ENCODE measurements at places on chromosomes 12 and 14. TPM values are rescaled to one million over a fixed set of nuclear protein-coding genes. Genes with fewer than 3 reads are reported as not detected.

GRCh38 chr12:10722502-10722904 lies 620 bp downstream of the YBX3 start:
- no peaks in the 10 kb centered on the region for H3K4me1 ChIP-seq
- H3K4me3 ChIP-seq = peak overlapping the region; percentile 89
- H3K27ac ChIP-seq = peak overlapping the region; percentile 83
- peaks cover 24% of the 10 kb centered on the region for H3K36me3 ChIP-seq
- peak; percentile 51 for DNase-seq

DNA sequence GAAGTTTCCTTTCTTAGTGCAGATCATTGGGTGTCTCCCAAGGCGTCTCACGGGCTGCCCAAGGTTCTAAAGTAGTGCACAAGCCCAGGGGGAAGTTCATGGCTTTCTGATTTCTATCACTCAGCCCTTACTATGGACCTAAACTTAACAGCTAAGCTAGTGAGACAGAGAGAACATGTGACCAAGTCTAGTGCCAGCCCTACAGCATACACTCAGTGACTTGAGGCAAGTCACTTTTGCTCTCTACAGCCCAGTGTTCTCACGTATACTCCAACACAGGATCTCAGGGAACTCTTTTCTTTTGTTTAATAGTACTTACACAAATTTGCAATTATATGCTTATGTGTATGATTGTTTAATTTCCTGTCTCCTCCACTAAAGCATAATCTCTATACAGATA lies 48.6 kb downstream of the NKX2-1 start:
- no peaks in the 10 kb centered on the region for H3K4me1 ChIP-seq
- no peaks in the 10 kb centered on the region for H3K27me3 ChIP-seq
- H3K27ac ChIP-seq = no peak overlapping the region
- no peak for DNase-seq
- H3K4me3 ChIP-seq = no peak overlapping the region

- H3K4me1 ChIP-seq = no peaks in the 10 kb centered on the region
- DNase-seq = peak; percentile 24
- peaks cover 34% of the 10 kb centered on the region for H3K27me3 ChIP-seq
Measured at GRCh38 chr12:67068761-67069450, 200.3 kb upstream of the CAND1 start.

DNA sequence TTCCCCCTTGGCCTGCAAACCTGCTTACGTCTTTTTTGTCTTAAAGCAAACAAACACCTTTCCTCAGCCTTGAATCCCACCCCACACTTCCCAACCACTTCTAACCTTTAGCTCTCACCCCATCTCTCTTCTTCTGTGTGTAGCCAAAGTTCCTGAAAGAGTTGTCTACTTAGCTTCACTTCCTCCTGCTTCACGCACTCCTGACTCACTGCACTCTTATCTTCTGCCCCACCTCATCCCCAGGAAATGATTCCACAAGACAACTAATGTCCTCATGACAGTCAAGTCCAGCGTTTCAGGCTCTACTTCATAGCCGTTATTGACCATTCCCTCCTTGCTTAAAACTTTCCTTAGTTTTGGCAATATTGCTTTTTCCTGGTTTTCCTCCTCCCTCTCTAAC lies 22.4 kb downstream of the EIF2B2 start:
- peaks cover 38% of the 10 kb centered on the region for H3K36me3 ChIP-seq
- H3K27me3 ChIP-seq = no peaks in the 10 kb centered on the region
- no peak overlapping the region for H3K4me3 ChIP-seq
- H3K4me1 ChIP-seq = peaks cover 19% of the 10 kb centered on the region
- peak; percentile 53 for DNase-seq

- H3K27ac ChIP-seq = no peak overlapping the region
- no peak for DNase-seq
- H3K4me3 ChIP-seq = no peak overlapping the region
- no peaks in the 10 kb centered on the region for H3K27me3 ChIP-seq
- H3K4me1 ChIP-seq = no peaks in the 10 kb centered on the region
Measured at GRCh38 chr14:67370830-67371229, 10.7 kb downstream of the EIF2S1 start.

DNA sequence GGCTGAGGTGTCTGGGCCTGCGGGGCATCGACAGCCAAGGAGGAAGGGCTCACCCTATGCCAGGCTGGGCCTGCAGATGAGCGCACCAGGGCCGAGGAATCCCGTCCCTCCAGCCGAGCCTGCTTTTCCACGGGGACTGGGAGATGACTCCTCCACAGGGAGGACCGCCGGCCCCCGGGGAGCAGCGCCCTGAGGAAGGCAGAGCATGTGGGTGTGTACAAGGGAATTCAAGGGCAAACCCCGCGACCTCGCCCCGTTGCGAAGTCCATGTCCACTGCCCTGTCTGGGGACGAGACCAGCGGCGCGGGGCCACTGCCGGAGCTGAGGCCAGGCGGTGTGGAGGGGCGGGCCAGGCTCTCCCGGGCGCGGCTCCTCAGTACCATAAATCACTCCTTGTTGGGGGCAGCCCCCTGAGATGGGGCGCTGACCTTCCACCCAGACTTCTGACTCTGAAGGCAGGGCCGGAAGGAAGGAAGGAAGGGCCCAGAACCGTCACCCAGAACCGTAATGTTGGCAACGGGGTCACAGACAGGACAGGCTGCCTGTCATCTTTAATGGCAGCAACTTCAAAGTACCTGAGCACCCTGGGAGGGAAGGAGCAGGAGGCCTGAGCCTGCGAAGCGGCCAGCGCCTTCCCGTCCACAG lies 52.5 kb downstream of the RNF34 start:
- peaks cover 40% of the 10 kb centered on the region for H3K36me3 ChIP-seq
- no peak for DNase-seq
- H3K27ac ChIP-seq = no peak overlapping the region
- H3K4me1 ChIP-seq = peaks cover 19% of the 10 kb centered on the region
- no peak overlapping the region for H3K4me3 ChIP-seq
- H3K27me3 ChIP-seq = no peaks in the 10 kb centered on the region

GRCh38 chr12:119615518-119616475 lies 22.2 kb downstream of the TMEM233 start:
- no peaks in the 10 kb centered on the region for H3K4me1 ChIP-seq
- no peaks in the 10 kb centered on the region for H3K27me3 ChIP-seq
- no peak for DNase-seq

DNA sequence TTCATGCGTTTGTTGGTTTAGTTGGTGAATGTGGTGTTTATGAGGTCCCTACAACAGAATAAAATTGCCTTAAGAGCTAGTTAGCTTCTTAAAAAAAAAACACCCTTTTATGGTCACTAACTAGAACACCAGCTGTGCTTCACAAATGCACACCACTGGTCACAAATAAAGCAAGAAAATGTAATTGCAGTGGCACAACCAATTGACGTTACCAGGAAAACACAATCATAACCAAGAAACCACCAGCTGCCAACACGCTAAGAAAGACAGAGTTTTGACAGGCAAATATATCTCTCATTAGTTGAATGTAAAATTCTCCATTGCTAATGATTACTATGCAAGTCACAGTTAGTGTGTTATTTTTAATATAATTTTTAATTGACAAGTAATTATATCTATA lies 389.9 kb downstream of the ADAMTS20 start:
- no peak overlapping the region for H3K27ac ChIP-seq
- H3K4me3 ChIP-seq = no peak overlapping the region
- no peaks in the 10 kb centered on the region for H3K27me3 ChIP-seq

DNA sequence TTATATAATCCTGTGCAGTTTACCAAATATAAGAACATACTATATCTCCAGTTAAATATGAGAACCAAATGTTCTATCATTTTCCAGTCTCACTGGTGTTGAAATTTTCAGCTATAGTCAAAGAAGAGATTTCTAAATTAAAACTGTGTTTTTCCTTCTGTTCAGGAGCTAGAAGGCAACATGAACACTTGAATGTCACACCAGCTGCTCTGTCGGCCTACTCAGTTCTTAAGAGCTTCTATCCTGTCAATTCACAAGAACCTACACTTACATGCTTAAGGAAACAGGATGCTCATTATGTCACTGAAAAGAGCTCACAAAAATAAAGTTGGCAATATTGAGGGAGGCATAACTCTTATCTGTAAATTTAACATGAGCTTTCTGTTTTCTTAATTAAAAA lies 43.1 kb downstream of the ATP2B1 start:
- DNase-seq = no peak
- H3K27me3 ChIP-seq = no peaks in the 10 kb centered on the region
- H3K36me3 ChIP-seq = no peaks in the 10 kb centered on the region
- peaks cover 31% of the 10 kb centered on the region for H3K4me1 ChIP-seq
- no peak overlapping the region for H3K4me3 ChIP-seq

GRCh38 chr14:64914237-64915028 lies at the start of gene CHURC1:
Gene CHURC1 (plus strand): TSS chr14:64914455. CDS start chr14:64914496, 41 bp downstream.
- peaks cover 10% of the 10 kb centered on the region for H3K36me3 ChIP-seq
- DNase-seq = peak; percentile 82
- H3K4me1 ChIP-seq = peaks cover 3% of the 10 kb centered on the region
- no peaks in the 10 kb centered on the region for H3K27me3 ChIP-seq
- peak within 1 kb of the TSS; percentile 78 for H3K4me3 ChIP-seq

DNA sequence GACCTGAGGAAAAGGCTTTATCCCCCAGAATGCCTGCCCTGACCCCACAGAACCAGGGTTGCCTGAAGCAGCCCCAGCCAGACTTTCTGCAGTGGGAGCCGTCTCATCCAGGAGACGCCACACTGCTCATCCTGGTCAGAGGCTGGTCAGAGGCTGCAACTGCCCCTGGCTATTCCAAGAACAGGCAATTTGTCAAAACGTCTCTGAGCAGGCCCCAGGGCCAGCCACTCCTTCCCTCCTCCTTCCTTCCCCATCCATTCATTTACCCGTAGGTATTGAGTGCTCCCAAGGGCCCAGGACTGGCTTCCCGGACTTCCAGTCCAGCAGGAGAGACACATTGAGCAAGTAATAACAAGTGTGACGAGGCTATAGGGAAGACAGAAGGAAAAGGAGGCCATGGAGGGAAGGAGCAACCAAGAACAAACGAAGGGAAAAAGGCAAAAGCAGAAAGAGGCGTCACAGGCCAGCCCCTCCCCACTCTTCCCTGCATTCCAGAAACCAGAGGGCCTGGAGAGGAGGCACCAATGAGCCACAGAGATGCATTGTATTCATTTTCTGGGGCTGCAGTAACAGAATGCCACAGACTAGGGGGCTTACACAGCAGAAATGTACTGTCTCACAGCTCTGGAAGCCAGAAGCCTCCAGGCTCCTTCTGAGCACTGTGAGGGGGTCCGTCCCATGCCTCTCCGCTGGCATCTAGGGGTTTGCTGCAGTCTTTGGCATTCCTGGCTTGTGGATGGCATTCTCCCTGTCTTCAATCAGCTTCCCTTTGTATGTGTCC lies 21.0 kb upstream of the CD9 start:
- no peak overlapping the region for H3K27ac ChIP-seq
- no peak for DNase-seq
- H3K4me1 ChIP-seq = peaks cover 14% of the 10 kb centered on the region
- no peaks in the 10 kb centered on the region for H3K36me3 ChIP-seq
- H3K4me3 ChIP-seq = no peak overlapping the region
- H3K27me3 ChIP-seq = peaks cover 2% of the 10 kb centered on the region

DNA sequence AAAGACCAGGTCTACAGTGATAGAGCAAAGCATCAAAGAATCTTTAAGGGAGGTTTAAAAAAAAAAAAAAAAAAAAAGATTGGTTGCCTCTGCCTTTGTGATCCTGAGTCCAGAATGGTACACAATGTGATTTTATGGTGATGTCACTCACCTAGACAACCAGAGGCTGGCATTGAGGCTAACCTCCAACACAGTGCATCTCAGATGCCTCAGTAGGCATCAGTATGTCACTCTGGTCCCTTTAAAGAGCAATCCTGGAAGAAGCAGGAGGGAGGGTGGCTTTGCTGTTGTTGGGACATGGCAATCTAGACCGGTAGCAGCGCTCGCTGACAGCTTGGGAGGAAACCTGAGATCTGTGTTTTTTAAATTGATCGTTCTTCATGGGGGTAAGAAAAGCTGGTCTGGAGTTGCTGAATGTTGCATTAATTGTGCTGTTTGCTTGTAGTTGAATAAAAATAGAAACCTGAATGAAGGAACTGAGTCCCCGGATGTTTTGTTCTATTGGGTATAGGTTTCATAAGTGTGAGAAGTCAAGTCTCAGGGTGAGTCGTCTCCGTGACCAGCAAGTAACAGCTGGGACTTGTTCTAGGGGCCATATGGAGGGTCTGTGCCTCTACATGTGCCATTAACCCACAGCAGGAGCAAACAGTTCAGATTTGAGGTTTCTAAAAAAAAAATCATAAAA lies 9.3 kb downstream of the PEBP1 start:
- H3K27me3 ChIP-seq = no peaks in the 10 kb centered on the region
- DNase-seq = no peak
- no peaks in the 10 kb centered on the region for H3K4me1 ChIP-seq
- H3K4me3 ChIP-seq = no peak overlapping the region

- H3K4me3 ChIP-seq = no peak overlapping the region
- H3K36me3 ChIP-seq = no peaks in the 10 kb centered on the region
- no peak overlapping the region for H3K27ac ChIP-seq
- DNase-seq = no peak
Measured at GRCh38 chr12:68595241-68595640, 15.5 kb upstream of the RAP1B start.

- H3K4me3 ChIP-seq = peak within 1 kb of the TSS; percentile 73
- peak within 1 kb of the TSS; percentile 91 for H3K27ac ChIP-seq
- H3K4me1 ChIP-seq = peaks cover 51% of the 10 kb centered on the region
- H3K36me3 ChIP-seq = peaks cover 27% of the 10 kb centered on the region
- H3K27me3 ChIP-seq = no peaks in the 10 kb centered on the region
Measured at GRCh38 chr12:6827982-6828780, at the start of gene P3H3. Gene P3H3 (plus strand): TSS chr12:6828407. CDS start chr12:6828441, 34 bp downstream.

GRCh38 chr12:127205781-127206555 lies 1061.0 kb upstream of the TMEM132C start:
- no peaks in the 10 kb centered on the region for H3K27me3 ChIP-seq
- no peaks in the 10 kb centered on the region for H3K36me3 ChIP-seq
- H3K4me1 ChIP-seq = no peaks in the 10 kb centered on the region
- H3K4me3 ChIP-seq = no peak overlapping the region
- DNase-seq = no peak

DNA sequence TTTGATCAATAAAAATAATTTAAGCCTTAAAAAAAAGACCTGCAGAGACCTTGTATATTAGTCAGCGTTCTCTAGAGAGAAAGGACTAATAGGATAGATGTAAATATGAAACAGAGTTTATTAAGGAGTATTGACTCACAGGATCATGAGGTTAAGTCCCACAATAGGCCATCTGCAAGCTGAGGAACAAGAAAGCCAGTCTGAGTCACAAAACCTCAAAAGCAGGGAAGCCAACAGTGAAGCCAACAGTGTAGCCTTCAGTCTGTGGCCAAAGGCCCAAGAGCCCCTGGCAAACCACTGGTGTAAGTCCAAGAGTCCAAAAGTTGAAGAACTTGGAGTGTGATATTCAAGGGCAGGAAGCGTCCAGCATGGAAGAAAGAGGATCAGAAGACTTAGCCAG lies 66.3 kb downstream of the TBX5 start:
- no peak for DNase-seq
- no peak overlapping the region for H3K4me3 ChIP-seq
- H3K27me3 ChIP-seq = no peaks in the 10 kb centered on the region
- H3K4me1 ChIP-seq = no peaks in the 10 kb centered on the region
- no peak overlapping the region for H3K27ac ChIP-seq
- no peaks in the 10 kb centered on the region for H3K36me3 ChIP-seq

The SMCO2 gene
- total RNA-seq = not detected

The CLEC2A gene
- not detected for total RNA-seq

The MGST1 gene
- 48.0 TPM for total RNA-seq

The IRAK3 gene
- total RNA-seq = not detected

The LIN7A gene
- 0.02 TPM for total RNA-seq

The C12orf42 gene
- not detected for total RNA-seq

The DIO3 gene
- total RNA-seq = not detected

The ERP29 gene
- total RNA-seq = 97.5 TPM

The AKAP3 gene
- total RNA-seq = 0.44 TPM

The FAM181A gene
- total RNA-seq = not detected
